ENCODE measurements at places on chromosomes 11 and 22.

GRCh38 chr11:61090982-61091372 lies 11.3 kb upstream of the CD5 start:
- DNase-seq, result no peak

GRCh38 chr11:55791606-55792005 lies 3.8 kb upstream of the OR5D14 start:
- no peak for DNase-seq

DNA sequence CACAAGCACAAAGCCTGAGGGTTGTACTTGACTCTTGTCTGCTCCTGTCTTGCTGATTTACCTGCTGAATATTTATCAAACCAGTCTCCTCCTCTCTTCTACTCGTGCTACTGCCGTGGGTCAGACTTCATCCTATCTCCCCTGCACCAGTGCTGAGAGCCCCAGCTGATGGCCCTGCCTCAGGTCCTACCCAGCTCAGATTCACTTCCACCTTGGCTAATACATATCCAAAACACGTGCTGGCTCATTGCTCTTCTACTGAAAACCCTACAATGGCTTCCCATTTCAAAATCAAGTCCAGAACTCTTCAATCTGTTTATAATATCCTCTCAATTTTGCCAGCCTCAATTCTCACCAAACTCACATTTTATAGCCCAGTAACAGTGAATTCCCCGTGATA lies 48.3 kb downstream of the RAB30 start:
- DNase-seq, result no peak

DNA sequence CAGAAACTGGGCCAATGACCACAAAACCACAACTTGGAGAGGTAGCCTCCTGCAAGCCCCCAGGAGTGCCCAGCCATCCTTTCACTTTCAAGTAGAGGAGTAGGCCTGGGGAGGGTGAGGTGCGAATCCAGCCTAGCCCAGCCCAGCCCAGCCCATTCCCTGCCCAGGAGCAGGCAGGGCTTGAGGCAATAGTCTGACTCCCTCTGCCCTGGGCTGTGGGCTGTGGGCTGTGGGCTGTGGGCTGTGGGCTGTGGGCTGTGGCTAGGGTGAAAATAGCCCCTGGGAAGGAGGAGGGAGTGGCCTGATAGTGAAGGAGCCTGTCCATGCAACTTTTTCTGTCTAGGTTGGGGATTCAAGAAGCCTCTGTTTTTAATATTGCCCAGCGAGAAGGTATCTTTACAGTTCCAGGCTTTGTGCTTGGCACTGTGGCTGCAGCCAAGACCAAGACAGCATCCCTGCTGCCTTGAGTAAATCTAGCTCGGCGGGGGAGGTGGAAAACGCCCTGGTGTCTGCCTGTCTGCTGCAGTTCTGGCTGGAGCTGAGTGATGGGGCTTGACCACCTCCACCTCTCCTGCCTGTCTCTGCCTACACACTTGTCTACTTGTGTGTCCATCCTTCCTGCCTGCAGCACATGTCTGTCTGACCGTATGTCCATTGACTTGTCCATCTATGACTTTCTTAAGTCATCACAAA lies 40.7 kb downstream of the LMO1 start:
- DNase-seq, result no peak

GRCh38 chr22:38481162-38481870 lies 13.4 kb downstream of the KDELR3 start:
- no peak for DNase-seq

GRCh38 chr11:69156673-69157155 lies 979 bp downstream of the SMIM38 start:
- DNase-seq, result no peak

DNA sequence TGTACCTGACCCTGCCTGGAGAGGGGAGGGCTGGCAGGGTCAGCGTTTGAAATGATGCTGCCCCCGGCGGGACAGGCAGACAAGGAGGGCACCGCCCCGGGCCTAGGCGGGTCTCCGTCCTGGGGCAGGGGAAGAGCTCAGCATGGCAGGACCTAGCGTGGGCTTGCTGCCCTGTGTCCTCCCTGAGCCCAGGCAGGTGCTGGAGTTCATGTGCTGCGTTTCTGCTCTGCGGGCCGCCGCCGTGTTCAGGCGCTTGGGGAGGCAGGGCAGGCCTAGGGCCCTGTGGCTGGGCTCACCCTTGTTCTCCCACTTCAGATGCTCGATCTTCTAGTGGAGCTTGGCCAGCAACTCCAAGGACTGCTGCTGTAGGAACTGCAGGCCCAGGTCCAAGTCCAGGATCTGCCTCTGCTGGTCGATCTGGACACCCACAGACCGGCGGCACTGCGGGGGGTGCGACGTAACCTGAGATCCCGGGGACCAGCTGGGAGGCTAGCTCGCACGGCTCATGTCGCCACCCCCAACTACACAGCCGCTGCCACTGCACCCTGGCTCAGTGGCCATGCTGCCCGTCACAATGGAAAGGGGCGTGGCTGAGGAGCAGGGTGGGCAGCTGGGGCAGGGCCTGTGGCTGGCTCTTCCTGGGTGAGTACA lies 84.4 kb downstream of the MED15 start:
- DNase-seq, result no peak

DNA sequence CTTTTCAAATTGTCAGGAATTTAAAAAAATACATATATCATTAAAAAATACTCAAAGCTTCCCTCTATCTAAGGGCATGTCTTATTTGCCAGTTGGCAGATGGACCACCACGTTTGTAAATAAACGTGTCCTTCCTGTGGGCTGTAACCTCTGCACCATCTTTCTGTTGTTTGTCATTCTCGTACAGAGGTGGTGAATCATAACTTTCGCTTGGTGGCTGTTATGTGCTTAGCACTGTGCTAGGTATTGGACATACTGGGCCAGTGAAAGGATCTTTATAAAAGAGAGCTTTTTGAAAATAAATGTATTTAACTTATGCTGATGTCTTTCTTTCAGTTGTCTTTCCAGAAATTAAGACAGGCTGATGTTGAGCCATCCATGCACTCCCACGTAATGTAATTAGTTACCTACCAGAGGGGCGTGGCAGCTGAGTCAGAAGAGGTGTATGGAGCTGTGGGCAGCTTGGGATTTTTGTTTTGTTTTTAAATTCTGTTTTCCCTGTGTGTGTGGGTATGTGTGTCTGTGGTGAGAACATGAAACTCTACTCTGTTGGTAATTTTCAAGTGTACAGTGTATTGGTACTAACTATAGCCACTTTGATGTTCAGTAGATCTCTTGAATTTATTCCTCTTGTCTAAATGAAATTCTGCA lies 62.7 kb downstream of the TECTA start:
- DNase-seq, result no peak

- DNase-seq, result peak; percentile 61
These were observed at the start of gene MICALL1 for GRCh38 chr22:37905534-37906363. TSS of gene MICALL1 (plus strand) at chr22:37906297. CDS start at chr22:37906423, 126 bp downstream.

GRCh38 chr11:36098087-36098486 lies 154.2 kb downstream of the LDLRAD3 start:
- no peak for DNase-seq

- DNase-seq, result no peak
These were observed 24.8 kb downstream of the APOL5 start for GRCh38 chr22:35742342-35743100.

DNA sequence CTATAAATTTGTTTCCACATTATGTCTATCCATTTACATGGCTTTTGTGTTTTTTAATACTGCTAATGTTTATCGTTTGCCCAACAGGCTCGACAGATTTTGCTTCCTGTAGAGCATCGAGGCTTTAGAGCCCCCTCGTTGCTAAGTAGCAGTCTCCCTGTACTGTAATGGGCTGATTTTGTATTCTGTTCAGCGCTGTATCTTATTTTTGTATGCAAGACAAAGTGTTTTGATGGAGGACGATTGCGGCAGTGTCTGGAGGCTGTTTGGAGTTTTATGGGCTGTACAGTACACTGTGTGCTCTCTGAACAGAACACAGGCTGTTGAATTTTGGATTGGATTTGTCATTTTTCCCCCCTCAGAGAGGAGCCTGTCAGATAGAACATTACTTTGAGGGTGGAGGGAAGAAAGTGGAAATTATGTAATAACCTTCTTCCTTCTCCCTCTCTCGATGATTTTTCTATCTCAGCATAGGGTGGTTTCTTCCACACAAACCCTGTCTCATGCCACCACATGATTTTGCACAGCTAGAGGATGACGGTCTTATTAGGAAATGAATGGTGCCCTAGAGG lies 104.4 kb downstream of the ZBTB16 start:
- no peak for DNase-seq

DNA sequence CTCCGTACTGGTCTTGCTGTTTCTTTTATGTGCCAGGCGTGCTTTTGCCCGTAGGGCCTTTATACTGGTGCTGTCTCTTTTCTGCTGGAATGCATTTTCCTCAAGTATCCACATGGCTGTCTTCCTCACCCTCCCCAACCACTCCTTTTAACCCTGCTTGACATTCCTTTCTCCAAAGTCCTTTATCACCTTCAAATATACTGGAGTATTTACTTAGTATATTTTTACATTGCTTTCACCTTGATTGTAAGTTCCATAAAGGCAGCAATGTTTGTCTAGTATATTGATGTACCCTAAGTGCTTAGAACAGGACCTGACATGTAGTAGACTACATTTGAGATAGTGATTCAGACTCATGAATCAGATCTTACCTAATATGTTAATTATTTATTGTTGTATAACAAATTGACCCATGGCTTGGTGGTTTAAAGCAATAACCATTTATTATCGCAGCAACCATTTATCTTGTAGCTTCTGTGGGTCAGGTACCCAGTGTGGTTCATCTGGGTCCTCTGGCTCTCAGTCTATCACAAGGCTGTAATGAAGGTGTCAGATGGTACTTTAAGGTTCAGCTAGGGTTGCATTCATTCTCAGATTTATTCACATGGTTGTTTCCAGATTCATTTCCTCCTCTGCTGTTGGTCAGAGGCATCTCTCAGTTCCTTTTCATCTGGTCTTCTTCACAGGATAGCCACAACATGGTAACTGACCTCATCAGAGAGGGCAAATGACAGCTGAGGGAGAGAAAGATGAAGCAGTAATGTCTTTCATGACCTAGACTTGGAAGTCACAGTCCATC lies 34.2 kb downstream of the DDX10 start:
- no peak for DNase-seq

- DNase-seq, result no peak
These were observed 2.4 kb downstream of the FADS1 start for GRCh38 chr11:61814247-61814957.

DNA sequence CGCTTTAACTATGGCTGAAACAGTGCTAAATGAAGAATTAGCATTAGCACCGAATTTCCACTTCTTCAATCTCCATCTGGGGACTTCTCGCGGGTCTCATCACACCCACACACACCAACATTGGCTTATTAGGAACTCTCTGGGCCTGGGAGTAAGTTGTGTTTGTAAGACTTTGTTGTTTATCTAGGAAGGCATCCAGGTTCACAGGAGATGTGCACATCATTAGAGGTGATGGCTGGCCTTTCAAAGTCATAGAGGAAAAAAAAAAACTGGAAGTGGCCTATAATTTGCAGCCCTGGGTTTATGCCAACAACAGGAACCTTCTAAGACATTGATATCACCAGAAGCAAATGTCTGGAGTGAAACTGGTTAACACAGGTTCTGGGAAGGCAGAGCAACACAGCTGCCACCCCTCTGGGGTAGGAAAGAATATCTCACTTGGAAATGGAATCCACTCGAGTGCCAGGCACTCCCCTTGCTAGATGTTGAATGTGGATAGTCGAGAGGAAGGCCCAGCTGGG lies 84.5 kb downstream of the TRAF6 start:
- DNase-seq, result no peak

DNA sequence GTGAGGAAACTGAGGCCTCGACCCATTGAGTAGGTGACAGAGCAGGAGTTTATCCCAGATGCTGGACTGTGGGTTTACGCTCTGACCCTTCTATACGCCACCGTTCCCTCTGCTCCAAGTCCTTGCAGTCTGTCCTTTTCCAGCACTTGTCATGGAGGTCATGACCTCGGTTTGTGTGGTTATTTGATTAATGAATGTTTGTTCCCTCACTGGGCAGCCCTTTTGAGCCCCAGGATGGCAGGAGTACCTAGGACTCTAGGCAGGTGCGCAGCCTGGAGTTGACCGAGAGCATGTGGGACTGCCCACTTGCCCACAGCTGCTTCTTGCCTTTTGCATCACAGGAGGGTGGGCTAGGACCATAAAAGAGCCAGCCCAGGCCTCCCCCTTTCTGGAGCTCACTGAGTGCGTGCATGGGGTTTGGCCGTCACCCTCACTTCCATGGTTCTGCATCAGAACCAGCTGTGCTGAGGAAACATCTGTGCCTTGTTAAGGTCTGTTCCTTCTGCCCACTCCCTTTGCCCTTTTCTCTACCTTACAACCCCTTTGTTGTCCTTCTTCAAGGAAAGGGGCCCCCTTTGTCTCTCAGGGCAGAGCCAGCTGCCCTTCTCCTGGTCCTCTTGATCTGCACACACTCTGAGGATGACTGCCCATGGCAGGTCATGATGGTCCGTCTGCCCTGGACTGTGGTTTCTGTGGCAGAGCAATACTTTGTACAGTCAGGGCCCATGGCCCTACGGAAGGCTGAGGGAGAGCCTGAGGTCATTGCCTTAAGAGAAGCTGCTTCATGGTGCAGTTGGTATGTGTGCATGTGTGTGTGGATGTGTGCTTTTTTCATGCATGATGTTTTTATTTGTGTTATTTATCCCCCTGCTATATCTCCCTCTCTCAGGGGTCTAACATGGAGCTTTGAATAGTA lies 38.2 kb downstream of the BMAL1 start:
- DNase-seq, result no peak

GRCh38 chr11:106520146-106520912 lies 442.9 kb downstream of the AASDHPPT start:
- DNase-seq, result no peak

DNA sequence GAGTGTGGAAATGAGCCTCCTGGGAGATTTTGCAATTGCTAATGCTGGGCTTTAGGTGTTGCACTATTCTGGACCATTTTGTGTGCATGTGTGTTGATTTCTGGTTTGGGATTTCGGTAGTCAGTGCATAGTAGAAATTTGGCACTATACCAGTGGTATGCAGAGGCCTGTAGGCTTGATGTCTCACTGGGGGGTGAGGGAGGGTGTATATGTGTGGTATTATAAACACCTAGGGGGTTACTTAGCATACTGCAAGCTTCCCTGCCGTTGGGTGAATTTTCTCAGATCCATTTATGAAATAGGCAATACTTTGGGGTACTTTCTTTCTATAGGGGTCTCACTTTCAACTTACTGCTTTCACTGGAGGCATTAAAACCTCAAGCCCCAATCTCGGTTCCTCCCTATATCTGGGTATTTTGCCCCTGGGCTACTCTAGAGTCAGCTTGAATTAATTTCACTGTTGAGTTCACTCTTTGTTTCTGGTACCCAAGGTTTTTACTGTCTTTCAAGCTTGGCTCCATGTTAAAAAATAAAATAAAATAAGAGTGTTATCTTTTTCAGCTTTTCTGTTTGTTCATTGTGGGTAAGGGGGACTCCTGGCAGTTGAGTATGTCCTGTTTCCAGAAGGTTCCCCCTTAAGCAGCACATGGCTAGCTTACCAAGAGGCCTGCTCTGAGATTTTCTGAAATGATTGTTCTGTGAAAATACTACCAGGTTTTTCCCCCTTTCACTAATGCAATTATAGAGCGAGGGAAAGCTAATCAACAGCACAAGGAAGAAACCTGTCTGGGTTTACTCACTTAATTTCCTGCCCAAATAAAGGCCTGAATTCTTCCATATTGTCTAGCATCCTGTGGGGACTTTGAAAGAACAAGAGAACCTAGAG lies 45.8 kb downstream of the PPFIBP2 start:
- no peak for DNase-seq
